ENCODE measurements at places on chromosomes 6 and 20. TPM values are rescaled to one million over a fixed set of nuclear protein-coding genes. Genes with fewer than 3 reads are reported as not detected.

The NTSR1 gene
- total RNA-seq: 0.11 TPM

The METTL24 gene
- total RNA-seq: not detected

The ASF1A gene
- total RNA-seq: 7.5 TPM

The TINAG gene
- total RNA-seq: not detected

The VIP gene
- total RNA-seq: not detected

The FOXA2 gene
- not detected for total RNA-seq

The SLC25A27 gene
- 2.7 TPM for total RNA-seq

The PGC gene
- total RNA-seq: not detected

The SNTA1 gene
- 17.2 TPM for total RNA-seq

The SRXN1 gene
- total RNA-seq: 13.7 TPM

The HS3ST5 gene
- total RNA-seq: not detected

The RCAN2 gene
- not detected for total RNA-seq

The FAM83B gene
- total RNA-seq: 74.4 TPM

The TTLL9 gene
- total RNA-seq: under 0.01 TPM

The C20orf141 gene
- not detected for total RNA-seq

The SLC22A16 gene
- total RNA-seq: not detected

The RSPO3 gene
- not detected for total RNA-seq

The SLC17A2 gene
- total RNA-seq: not detected

The ADAM33 gene
- total RNA-seq: 3.1 TPM

The TMC2 gene
- total RNA-seq: not detected

The NMBR gene
- total RNA-seq: not detected

The KIAA1755 gene
- 11.3 TPM for total RNA-seq

The TMEM200A gene
- 0.33 TPM for total RNA-seq

The CLPSL1 gene
- total RNA-seq: not detected

The ZDHHC14 gene
- total RNA-seq: 11.4 TPM

The IL17F gene
- total RNA-seq: not detected

The PROCR gene
- total RNA-seq: 30.6 TPM

The IMPG1 gene
- not detected for total RNA-seq

The ZNF334 gene
- 12.2 TPM for total RNA-seq

The GSTA4 gene
- 26.5 TPM for total RNA-seq

The HTR1E gene
- total RNA-seq: under 0.01 TPM

The BTNL2 gene
- total RNA-seq: not detected

The BHLHE23 gene
- not detected for total RNA-seq

The SLC17A9 gene
- total RNA-seq: 25.8 TPM

The BPIFA1 gene
- total RNA-seq: not detected

The MPIG6B gene
- 0.54 TPM for total RNA-seq

The NHLRC1 gene
- total RNA-seq: 3.9 TPM

The CST4 gene
- not detected for total RNA-seq

The MCHR2 gene
- total RNA-seq: not detected

The CGA gene
- not detected for total RNA-seq

The EYS gene
- total RNA-seq: not detected

The DACT2 gene
- 0.65 TPM for total RNA-seq

The KHDC1L gene
- not detected for total RNA-seq

The POLH gene
- total RNA-seq: 31.4 TPM

The ETV7 gene
- total RNA-seq: not detected

The TSPYL4 gene
- 27.7 TPM for total RNA-seq

The RGS19 gene
- 19.7 TPM for total RNA-seq

The GRM1 gene
- under 0.01 TPM for total RNA-seq

The TASP1 gene
- 12.8 TPM for total RNA-seq

The SERAC1 gene
- 7.1 TPM for total RNA-seq

The NINL gene
- total RNA-seq: 23.6 TPM

Data from placental epithelial cell (primary cell).